ENCODE measurements at places on chromosomes 2 and 18. TPM values are rescaled to one million over a fixed set of nuclear protein-coding genes. Genes with fewer than 3 reads are reported as not detected.
A peak's percentile ranks its signal among the peaks of the same experiment; 100 is the strongest.

C2orf92 gene
- 1.2 TPM for total RNA-seq

B3GNT7 gene
- total RNA-seq: 7.7 TPM

DNA sequence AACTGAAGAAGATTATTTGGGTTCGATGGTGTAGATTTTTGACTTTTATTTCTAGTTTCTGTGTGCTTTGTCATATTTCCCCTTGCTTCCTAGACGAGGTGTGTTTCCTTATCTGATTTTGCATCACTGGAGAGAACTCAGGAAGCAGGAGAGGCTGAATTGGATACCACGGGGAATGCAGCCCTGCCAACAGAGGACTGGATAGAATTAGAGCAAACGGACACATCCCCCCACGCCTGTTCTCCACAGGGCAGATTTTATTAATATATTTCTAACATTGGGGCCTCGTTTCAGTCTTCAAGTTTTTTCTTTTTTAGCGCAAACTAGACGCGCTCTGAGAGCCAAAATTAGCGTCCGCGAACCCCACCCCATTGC lies 678 bp upstream of the VAPA start:
- no peak for DNase-seq

DNA sequence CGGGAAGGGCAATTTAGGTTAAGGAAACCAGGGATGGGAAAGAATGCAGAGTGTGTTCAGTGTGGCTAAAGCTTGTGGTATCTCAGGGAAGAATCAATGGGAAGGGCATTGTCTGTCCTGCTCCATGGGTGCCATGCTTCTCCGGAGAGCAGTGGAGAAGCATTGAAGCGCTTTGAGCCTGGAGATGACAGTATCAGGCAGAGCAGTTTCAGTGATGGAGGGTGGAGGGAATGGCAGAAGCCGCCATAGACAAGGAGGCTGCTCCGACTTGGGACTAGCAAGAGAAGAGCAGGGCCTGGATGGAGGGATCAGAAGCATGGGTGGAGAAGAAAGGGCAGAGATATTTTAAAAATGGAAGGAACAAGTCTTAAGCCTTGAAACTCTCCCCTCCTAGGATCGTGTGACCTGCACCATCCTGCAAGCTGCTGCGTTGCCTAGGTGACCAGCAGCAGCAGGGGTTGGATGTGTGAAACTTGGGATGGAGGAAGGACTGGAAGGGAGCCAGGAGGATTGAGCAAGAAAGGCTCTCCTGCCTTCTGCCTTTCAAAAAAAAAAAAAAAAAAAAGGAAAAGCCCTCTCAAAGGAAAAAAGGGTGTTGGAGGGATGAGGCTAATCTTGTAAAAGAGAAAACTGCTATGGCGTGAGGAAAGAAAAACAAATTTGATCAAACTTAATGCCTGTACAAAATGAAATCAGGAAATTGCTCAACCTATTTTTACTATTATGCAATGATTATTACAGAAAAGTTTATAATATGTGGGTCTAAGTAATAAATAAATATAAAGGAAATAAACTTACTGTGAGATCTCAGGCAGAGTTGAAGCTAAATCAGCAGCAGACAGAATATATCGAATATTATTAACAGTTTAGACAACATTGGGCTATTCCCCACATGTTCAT lies 493.8 kb upstream of the NRP2 start:
- peak; percentile 72 for DNase-seq

- peak; percentile 65 for DNase-seq
Observed at GRCh38 chr18:24988253-24988840, 363.6 kb downstream of the ZNF521 start.

- DNase-seq: no peak
Observed at GRCh38 chr2:100919316-100919715, 82.8 kb upstream of the RPL31 start.

Measured in Right ventricle myocardium superior (tissue), 1 donor.